ENCODE measurements at places on chromosomes 1 and 21. TPM values are rescaled to one million over a fixed set of nuclear protein-coding genes. Genes with fewer than 3 reads are reported as not detected.

The ZNF695 gene
- total RNA-seq, result not detected

The AQP10 gene
- 0.26 TPM for total RNA-seq

The ST6GALNAC5 gene
- 11.7 TPM for total RNA-seq

The PLPPR4 gene
- total RNA-seq, result 3.8 TPM

The NKAIN1 gene
- 0.30 TPM for total RNA-seq

GRCh38 chr1:179080866-179081686 is 794 bp upstream of the TOR3A start:
- no peak for DNase-seq

- DNase-seq, result no peak
These were observed 484.4 kb upstream of the ZRANB2 start for GRCh38 chr1:71565262-71565661.

DNA sequence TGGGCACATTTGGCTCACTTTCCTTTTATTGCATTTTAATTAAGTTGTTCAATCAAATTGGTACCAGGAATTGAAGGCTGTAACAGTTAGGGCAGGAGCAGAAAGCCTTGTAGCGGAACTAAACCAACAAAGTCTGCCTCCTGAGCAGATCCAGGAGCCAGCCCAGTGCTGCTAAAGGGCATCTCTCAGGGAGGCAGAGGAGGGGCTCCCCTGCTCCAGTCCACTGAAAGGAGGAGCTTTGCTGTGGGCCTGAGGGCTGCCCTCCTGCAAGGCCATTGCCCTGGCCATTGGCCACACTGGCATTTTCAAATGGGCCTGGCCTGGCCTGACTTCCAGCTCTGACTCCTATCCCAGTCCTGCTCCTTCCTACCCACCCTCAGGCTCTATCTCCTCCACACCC is 3.7 kb upstream of the TRABD2B start:
- DNase-seq, result no peak

DNA sequence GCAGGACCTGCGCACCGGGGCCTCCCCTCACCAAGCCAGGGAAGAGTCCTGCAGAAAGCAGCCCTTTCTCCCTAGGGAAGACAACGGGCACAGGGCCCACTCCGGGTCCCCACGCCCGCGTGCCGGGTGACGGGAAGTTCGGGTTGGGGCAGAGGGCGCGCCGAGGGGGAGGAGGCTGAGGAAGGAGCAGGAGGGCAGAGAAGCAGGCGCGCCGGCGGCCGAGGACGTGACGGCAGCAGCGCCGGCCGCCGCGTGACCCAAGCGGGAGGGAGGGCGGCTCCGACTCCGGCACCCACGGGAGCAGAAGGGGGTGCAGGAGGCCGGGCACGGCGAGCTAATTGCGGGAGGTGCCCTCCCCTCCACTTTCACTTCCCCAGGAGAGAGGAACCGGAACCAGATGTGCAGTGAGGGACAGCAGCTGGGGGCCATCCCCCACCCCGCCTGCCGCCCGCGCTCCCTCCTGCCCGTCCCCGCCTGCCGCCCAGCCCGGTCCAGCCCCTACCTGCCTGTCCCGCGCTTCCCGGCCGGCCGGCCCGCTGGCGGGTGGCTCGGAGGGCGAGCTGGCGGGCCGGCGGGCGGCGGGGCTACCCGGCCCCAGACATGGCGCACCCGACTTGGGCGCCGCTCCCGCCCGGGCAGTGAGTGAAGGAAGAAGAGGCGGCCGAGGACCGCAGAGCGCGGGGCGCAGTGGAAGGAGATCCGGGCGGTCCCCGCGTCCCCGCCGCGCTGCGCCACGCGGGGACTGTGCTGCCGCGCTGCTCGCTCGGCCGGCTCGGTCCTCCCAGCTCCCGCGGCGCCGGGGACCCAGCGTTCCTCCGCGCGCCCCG is 510 bp downstream of the DENND4B start:
- peak; percentile 95 for DNase-seq

DNA sequence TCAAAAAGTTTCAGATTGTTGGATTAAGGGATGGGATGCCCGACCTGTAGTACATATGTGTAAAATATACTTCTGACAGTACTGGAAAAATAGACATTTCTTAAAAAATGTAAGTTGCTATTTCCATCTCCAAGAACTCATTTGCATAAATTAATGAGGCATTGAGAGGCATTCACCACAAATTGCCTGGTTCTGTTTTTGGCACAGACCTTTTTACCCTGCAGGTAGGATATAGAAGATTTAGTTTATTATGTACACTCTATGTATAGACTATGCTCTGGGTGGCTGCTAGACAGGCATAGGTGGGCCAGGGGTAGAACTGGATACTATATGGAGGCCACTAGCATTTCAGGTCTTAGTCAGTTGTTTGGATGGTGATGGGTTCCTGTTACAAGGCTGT is 8.0 kb downstream of the CCDC17 start:
- DNase-seq, result no peak

- no peak for DNase-seq
These were observed 86.4 kb upstream of the ZNF648 start for GRCh38 chr1:182147951-182148350.

DNA sequence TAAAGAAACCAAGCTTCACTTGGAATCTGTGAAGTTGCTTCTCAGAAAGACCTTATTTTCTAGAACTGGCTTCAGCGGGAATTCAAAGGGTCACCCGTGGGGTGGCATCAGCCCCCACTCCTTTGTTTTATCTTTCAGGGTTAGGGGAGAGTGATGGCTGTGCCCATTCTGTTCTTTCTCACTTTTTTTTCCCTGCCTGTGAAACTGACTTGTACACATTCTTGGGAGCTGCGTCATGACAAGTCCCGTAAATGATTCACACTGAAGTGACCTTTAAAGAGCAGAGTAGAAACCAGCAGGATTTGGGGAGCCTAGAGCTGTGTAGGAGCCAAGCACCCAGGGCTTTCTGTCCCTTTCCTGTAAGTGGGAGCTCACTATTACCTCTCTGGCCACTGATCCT is 43.8 kb downstream of the SLC44A3 start:
- DNase-seq, result no peak

GRCh38 chr21:22224261-22224660 is 1226.1 kb downstream of the NCAM2 start:
- DNase-seq, result no peak

DNA sequence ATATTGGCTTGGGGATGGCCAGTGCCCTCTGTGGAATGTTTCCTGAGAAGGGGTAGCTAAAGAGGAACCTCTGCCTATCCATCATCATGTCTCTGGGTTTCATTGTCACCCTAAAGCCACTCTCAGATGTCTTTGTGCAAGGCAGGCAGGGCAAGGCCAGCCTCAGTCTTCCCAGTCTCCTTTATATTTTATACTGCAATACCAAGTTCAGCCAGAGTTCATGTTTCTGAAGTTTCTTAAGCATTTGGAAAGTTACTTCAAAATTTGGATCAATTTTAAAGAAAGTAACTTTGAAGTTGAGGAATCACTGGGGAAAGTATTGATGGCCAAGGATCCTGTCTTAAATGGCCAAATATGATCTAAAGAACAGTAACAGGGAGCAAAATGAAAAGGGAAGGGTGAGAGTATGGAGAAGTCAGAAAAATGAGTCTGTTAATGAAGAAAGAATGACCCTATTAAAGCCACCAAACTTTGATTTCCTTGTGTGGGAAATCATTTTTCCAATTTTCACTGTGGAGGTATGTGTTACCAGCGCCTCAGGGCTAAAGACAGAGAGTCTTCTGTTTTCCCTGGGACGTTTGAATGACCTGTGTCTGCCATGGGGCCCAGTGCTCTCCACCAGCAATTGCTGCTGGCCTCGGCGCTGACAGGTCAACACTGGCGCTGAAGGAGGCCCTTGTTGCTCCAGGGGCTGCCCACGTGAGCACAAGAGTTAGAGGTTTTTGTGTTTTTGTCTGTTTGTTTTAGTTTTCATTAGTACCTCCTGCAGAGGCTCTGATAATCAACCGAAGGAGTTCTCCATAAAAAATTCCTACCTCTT is 93.9 kb downstream of the ATP5PO start:
- no peak for DNase-seq

GRCh38 chr1:58005212-58005611 is 541.3 kb downstream of the OMA1 start:
- DNase-seq, result no peak

GRCh38 chr1:151549199-151549598 is 9.1 kb downstream of the TUFT1 start:
- peak; percentile 11 for DNase-seq

All from aorta (tissue), 5 donors.